ENCODE measurements at places on chromosomes 7 and 10.
A peak's percentile ranks its signal among the peaks of the same experiment; 100 is the strongest.

DNA sequence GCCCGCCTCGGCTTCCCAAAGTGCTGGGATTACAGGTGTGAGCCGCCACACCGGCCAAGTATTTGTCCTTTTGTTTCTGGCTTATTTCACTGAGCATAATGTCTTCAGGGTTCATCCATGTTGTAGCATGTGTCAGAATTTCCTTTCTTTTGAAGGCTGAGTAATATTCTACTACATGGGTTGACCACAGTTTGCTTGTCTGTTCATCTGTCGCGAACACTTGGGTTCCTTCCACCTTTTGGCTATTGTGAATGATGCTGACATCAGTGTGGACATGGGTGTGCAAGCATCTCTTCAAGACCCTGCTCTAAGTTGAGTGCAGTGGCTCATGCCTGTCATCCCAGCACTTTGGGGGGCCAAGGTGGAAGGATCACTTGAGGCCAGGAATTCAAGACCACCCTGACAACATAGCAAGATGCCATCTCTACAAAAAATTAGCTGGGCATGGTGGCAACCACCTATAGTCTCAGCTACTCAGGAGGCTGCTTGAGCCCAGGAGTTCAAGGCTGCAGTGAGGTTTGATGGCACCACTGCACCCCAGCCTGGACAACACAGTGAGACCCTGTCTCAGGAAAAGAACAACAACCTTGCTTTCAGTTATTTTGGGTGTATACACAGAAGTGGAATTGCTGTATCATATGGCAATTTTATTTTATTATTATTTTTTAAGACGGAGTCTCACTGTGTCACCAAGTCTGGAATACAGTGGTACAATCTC is 17.0 kb downstream of the CHST12 start:
- DNase-seq = no peak

- no peak for DNase-seq
Observed at GRCh38 chr10:103064956-103065355, 128.1 kb downstream of the NT5C2 start.

DNA sequence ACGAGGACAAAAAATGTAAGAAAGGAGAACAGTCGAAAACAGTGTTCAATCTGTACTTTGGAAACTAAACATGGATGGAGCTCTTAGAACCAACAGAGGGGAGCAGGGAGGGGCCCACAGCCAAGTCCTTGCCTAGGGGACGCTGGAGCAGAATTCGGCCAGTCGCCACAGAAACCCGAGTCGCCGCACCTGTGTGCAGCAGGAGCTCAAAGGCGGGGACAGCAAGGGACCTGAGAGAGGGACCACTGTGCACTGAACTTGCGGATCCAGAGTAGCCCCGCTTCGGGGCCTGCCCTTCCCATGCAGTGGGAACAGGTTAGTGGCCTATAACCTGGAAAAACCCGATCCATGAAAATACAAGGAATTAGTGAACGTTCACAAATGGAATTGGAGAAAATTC is 68.1 kb downstream of the SEC61G start:
- no peak for DNase-seq

DNA sequence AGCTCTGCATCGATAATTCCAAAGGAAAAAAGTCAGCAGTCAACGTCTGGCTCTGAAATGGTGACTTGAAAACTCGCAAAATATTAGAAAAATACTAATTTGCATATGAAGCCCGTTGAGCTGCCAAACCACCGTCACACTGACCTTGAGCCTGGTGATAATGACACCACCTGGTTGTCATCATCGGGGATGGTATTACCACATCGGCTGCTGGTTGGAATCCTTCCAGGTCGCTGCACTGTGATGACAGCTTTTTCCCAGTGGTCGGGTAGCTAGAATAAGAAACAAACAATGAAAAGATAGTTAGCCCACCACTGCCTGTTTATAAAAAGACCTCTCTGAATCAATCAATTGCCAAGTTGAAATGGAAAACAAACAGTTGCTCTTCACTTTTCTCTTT is 41.6 kb downstream of the LAMB1 start:
- peak; percentile 71 for DNase-seq

- DNase-seq = no peak
Observed at GRCh38 chr10:72524489-72524888, 101.4 kb downstream of the MICU1 start.

GRCh38 chr10:31345886-31346285 is 26.9 kb downstream of the ZEB1 start:
- no peak for DNase-seq

DNA sequence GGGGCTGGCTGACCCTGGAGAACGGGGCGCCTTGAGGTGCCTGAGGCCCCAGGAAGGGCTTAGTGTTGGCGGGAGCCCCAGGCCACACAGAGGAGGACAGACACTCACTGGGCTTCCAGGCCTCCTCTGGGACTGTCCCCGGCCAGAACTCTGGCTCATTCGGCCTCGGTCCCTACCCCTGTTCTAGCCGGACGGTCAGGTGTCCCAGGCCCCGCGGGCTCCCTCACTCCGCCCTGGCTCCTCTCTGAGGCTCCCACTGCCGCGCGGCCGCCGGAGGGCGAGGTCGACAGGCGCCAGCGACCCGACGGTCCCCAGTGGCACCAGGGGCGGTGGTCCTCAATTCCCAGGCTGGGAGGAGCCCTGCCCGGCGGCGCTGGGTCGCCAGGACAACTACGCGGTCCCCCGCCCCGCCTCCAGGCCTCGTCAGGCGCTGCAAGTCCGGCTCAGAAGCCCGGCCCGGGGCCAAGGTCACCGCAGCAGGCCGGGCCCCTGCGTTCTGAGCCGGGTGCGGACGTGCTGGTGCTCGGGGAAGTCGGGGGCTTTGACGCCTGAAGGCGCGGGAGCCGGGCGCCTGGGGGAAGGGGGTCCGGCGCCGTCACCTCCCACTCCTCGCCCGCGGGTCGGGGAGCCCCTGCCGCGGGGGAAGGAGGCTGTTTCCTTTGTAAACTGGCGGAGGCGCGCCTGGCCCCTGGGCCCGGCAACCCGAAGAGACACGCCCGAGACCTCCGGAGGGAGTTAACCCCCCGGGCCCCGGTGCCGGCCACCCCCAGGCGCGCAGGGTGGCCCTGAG is 1.1 kb upstream of the PWWP2B start:
- DNase-seq = no peak

- no peak for DNase-seq
Observed at GRCh38 chr7:85851571-85852193, 664.8 kb upstream of the SEMA3D start.

GRCh38 chr10:53434413-53434812 is 661.8 kb upstream of the MBL2 start:
- DNase-seq = no peak

GRCh38 chr7:38217672-38218071 is 39.6 kb downstream of the STARD3NL start:
- no peak for DNase-seq

- DNase-seq = no peak
Observed at GRCh38 chr10:2980116-2980515, 87.2 kb upstream of the PFKP start.

DNA sequence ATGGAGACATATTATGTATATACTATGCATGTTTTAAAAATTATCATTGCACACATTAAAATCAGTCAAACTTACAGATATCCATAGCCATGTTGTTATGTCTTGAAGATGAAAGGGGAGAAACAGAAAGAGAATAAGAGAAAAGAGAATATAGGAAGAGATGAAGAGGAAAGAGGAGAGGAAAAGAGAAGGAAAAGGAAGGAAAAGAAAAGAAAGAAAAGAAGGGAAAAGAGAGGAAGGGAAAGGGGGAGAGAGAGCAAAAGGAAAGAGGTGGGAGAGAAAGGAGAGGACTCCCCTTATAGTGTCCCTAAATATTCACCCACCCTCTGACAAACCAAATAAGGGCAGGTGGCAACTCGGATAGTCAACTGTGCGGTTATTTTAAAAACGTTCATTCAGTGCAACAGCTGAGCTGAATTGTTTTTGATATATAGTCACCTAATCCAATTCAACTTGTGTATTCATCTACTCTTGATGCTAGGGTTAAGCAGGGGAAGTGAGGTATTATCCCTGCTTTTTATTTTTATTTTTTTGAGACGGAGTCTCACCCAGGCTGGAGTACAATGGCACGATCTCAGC is 14.6 kb downstream of the SVIL start:
- DNase-seq = no peak

- DNase-seq = no peak
Observed at GRCh38 chr7:152587366-152587765, 88.6 kb downstream of the XRCC2 start.

DNA sequence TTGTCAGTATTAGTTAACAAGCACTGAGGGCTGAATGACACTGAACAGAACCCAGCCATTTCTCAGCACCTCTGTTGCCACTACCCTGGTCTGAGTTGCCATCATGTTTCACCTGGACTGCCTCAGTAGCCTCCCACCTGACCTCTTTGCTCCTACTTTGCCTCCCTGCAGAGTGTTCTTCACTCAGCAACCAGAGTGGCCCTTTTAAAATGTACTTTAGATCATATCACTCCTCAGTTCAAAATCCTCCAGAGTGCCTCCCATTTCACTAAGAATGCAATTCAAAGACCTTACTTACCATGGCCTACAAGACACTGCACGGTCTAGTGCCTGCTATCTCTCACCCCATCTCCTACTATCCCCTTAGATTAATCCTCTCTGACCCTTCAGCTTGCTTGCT is 214.5 kb downstream of the AUTS2 start:
- DNase-seq = no peak

GRCh38 chr10:13669901-13670300 is 83.1 kb downstream of the PRPF18 start:
- DNase-seq = no peak

DNA sequence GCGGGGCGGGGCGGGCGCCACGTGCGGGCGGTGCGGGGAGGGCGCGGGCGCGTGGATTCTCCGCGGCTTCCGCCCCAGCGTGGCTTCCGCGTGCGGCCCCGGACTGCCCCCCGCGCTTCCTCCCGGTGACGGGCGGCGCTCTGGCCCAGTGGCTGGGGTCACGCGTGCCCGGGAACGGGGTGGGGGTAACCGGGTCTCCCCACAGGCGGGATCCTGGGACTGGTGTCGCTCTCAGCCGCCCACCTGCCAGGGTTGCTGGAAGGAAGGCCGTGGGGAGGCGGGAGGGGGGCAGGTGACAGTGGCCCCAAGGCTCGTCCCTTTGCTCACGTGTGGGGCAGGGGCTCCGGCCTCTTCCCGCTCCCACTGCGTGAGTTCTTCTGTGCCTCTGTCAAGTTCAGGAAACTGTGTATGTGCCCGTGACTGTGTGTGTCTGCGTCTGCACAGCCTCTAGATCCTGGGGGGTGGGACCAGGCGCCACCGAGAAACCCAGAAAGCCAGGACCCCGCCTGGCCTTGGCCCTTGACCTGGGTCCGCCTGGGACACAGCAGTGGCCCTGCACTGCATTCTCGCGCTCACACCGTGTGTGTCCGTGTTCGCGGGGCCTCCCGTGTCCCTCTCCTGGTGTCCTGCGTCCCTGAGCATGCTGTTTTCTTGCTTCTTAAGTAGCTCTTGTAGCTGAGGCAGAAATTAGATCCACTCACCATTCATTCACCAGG is 919 bp downstream of the MAFK start:
- no peak for DNase-seq

GRCh38 chr10:93110472-93111146 is 36.9 kb downstream of the CYP26A1 start:
- DNase-seq = no peak

DNA sequence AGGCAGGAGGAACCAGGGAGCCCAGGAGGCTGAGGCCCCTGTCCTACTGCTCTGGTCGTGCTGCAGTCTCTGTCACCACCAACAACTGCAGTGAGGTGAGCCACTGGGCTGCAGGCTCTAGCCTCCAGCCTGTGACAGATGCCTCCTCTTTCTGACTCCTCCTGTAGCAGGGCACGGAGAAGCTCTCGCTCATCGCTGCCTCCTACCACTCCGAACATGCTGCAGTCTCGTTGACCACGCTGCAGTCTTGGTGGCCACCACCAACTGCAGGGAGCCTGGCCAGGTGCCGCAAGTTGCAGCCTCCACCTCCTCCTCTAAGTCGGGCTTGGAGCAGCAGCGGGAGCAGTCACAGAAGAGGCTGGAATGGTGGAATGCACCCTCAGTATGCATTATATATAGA is 22.1 kb upstream of the VOPP1 start:
- no peak for DNase-seq

GRCh38 chr7:935874-936385 is 18.6 kb downstream of the ADAP1 start:
- DNase-seq = no peak

DNA sequence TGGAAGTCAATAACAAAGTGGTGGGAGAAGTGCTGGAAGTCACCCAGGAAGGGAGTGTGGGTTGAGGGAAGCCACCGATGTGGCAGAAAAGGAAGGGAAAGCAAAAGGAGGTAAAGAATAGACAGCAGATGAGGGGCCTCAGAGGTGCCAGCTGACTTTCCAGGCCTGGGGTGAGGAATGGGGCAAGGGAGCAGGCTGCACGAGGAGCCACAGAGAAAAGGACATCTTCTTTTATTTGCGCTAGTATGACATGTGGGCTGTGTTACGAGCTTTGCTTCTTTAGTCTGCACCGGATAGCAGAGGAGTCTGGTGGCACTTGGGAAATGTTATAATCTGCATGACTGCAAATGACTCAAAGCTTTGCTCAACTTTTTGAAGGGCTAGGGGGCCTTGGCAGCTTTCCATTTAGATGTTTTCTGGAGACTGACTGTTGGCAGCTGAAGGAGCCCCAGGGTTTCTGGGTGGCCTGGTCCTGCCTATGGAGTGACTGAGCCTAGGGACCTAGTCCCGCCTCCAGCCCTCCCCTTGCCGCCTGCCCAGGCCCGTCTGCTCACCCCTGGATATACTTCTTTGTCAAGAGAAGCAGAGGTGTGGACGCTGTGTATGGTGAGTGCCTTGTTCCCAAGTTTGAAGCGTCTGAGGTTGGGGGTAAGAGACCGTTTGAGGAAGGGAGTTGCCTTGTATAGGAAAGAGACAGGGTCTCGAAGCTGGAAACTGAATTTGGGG is 5.1 kb downstream of the PRXL2A start:
- no peak for DNase-seq

DNA sequence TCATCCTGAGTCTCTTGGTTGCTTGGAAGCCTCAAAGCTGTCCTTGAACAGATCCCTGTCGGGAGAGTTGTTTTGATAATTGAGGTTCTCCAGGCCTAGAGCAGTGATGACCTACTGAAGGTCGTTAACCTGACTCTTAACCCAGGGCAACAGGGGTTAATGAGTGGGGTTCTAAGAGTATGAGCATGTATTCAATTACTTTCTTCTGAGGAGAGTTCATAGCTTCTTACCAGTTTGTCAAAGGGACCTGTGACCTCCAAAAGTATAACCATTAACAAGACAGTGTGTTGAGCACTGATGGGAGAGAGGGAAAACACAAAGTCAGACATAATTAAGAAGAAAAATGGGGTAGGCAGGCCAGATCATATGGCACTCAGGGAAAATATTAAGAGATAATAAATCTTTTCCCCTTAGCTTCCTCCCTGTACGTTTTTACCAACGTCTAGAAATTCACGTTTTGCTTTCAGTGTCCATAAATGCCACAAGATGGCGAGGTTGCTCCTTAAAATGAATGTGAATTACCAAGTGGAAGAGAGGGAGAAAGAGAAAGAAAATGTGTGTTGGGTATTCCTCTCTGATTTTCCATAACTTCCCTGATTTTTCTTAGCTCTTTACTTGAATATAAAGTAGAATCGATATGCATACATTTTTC is 97.6 kb downstream of the SUGCT start:
- DNase-seq = peak; percentile 29

DNA sequence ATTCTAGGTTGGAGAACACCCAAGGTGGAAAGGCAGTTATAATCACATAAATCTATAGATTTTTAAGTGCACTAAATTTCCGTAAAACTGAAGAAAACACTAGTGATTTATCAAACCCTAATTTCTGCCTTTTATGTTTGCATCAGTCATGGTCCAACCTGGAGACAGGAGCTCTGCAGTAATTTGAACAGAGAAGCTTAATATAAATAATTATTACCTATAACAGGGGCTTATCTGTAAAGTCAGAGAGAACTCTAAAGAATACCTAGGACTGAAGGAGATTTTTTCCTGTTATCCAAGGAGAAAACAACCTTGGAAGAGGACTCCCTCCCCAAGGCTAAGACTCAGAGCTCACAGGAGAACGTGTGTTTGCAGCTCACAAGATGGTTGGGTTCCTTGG is 95.1 kb downstream of the MPP7 start:
- no peak for DNase-seq

Data from NCI-H1105 (cell line).